Urinary bladder (tissue), 4 donors: ENCODE measurements at places on chromosomes 7 and 10. TPM values are rescaled to one million over a fixed set of nuclear protein-coding genes. Genes with fewer than 3 reads are reported as not detected.

The EFCAB10 gene
- total RNA-seq: not detected

The MYH16 gene
- total RNA-seq: not detected

The CCDC172 gene
- total RNA-seq: not detected

The SPDYE5 gene
- not detected for total RNA-seq

The PAX4 gene
- total RNA-seq: not detected

DNA sequence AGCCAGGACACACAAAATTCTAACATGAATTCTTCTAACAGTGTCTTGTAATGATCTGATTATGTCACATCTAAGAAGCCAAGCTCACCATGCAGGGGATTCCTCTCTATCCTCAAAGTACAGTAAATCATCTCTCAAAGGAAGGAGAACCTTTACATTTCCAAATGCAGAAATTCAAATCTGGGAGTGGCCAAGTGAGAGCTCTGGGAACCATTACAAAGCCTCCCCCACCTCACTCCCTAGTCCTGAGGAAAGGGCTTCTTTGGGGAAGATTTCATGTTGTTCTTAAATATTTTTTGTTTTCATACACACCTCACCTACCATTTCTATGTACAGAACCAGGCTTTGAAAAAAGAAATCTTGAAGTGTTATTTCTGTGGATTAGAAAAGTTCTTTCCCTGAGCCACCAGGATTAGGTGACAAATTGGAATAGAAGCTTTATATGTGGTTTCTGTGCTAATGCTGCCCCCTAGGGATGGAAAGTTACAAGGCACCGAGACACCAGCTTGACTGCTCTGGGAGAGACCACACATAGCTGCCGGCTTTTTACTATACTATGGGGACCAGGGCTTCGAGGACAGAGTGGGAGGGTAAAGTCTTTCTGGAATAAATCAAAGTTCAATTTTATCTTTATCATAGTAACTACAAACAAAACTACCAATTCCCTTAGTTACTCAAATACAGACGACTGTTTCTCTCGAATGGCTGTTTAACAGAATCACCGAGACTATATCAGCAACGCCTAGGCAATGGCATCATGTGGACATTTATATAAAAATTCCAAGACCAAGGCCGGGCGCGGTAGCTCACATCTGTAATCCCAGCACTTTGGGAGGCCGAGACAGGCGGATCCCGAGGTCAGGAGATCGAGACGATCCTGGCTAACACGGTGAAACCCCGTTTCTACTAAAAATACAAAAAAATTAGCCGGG is 116.1 kb downstream of the RNF216 start:
- DNase-seq: peak; percentile 83

DNA sequence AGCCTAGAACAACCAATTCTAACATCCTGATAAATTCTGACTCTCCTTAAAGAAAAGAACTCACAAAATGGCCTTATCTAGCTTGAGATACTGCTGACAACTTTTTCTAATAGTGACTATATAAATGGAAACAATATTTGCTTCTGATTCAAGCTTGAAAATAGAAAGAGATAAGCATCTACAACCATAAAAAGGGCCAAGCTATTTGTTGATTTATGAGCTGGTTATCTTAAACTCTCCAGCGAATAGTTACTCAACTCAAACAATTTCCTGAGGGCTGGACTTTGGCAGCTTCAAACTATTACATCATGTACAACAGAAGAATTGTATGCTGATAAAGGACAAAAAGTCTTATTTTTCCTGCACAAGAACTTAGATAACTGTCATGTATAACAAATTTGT is 4.6 kb downstream of the USP54 start:
- peak; percentile 84 for DNase-seq

DNA sequence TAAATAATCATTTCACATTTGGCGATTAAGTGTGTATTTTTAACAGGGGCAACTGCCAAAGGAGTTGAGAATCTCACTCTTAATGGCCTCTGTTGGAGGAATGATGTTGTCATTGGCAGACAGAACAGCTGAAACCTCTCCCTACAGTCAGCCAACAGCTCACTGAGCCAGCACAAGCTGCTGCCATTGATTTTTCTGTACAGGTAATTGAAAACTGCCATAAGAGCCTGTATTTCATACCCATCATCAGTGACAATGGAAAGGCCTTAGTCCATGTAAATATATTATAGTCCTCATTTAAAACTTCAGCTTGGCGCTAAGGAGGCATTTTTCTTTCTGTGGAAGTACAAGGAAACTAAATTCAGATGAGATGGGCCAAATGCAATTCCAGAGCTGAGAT is 28.1 kb upstream of the PTN start:
- DNase-seq: no peak

- DNase-seq: no peak
Measured at GRCh38 chr10:72257051-72257892, 16.5 kb upstream of the DDIT4 start.

DNA sequence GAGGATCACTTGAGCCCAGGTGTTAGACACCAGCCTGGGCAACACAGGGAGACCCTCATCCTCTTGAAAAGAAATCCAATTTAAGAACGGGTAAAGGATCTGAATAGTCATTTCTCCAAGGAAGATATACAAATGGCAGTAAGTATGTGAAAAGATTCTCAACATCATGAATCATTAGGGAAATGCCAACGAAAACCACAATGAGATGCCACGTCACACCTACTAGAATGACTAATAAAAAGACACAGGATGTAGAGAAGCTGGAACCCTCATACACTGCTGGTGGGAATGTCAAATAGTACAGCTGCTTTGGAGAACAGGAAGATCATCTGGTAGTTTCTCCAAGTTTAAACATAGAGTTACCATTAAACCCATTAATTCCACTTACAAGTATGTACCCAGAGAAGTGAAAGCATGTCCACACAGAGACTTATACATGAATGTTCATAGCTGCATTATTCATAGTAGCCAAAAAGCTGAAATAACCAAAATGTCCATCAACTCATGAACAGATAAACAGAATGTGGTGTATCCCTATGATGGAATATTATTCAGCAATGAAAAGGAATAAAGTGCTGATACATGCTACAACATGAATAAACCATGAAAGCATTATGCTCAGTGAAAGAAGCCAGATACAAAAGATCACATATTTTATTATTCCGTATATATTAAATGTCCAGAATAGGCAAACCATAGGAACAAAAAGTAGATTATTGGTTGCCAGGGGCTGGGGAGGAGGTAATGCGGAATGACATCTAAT is 13.1 kb upstream of the ZMIZ2 start:
- DNase-seq: no peak

DNA sequence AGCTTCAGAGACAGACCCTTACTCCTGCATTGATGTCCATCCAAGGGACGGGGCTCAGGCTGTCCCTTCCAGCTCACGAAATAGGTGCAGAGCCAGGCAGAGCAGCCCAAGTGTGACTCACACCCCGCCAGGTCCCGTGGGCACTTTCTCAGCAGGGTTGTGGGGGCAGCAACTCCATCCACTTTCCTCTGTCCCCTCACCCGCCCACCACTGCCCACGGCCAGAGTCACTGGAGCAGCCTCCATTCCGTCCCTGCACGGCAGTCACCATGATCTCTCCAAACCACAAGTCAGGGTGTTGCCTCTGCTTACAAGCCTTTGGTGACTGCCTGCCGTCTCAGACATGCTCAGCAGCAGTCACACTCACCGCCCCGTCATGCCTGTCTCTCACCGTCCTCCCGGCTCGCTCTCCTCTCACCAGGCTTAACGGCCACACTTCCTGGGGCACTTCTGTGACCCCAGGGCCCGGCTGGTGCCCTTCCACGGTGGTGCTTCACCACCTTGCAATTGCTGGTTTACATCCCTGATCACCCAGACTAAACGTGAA is 39.3 kb downstream of the CALML3 start:
- DNase-seq: no peak

DNA sequence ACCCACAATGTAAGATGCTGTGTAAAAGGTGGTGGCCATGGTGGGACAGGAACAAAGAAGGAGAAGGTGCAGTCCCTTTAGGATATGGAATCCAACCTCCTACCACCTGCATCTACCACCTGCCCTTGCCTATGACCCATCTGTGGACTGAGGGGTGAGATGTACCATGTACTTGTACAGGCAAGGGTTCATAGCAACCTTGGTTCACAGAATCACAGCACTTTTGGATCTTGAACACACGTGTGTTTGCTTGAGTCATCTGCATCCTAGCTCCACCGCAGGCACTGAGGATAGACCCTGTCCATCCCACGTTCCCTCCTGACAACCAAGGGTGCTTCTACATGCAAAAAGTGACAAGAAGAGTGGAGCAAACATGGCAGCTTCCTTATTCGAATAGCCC is 162.3 kb downstream of the GFRA1 start:
- DNase-seq: no peak

DNA sequence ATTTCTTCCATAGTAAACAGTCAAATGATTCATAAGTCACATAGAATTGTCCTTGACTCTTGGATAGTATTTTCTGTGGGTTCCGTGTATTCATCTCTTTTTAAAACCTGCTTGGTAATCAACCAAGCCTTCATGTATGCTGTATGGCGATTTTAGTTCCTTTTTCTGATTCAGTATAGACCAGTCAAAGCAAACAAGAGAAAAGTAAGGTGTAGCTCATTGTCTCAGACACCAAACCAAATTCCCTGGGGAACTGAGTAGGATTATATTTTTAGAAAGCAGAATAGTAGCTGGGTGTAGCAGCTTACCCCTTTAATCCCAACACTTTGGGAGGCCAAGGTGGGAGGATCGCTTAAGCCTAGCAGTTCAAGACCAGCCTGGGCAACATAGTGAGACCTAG is 240.5 kb downstream of the BBS9 start:
- DNase-seq: no peak
